ENCODE measurements at places on chromosomes 7 and 10.

- no peak for DNase-seq
Measured at GRCh38 chr10:96168546-96168945, 38.4 kb downstream of the ZNF518A start.

GRCh38 chr7:66152371-66153191 lies 37.9 kb downstream of the CRCP start:
- DNase-seq: peak; percentile 81

DNA sequence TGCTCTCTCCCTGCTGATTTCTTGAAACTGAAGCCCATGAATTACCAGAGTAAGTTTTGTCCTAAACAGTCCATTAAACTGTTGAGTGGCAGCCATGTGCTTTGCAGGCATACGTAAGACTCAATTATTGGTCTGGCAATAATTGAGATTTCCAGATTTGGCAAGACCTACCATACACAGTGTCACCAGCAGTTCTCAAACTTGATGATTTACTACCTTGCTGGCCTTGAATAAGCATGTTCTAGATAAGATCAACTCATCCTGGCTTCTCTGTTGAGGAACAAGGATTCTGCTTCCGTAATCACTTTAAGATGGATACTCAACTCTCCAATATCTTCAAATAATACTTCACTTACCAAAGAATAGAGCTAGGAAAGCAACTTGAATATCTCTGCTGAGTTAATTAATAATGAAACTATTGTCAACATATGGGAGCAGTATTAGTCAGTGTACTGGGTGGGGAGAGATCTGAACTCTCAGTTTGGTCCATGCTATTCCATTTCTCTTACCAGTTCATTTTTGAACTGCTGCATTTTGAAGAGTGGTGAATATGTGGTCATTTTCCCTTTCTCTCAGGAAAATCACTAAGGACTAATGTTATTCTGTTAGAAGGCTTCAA lies 181.4 kb downstream of the IPMK start:
- no peak for DNase-seq

GRCh38 chr7:50589364-50589763 lies 24.2 kb upstream of the DDC start:
- DNase-seq: no peak

DNA sequence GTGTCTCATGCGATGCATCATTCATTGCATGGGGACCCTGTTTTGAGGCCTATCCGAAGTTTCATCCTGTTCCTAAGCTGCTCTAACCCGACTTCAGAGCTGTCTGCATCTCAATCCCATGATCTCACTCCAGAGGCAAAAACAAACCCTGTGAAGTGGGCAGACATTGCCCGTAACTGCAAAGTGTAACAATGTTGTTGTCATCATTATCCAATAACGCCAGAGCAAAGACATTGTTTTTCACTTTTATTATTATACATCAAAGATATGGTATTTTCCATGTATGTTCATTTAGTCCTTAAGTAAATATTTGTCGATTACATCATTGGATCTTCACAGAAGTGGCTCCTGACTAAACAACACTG lies 246.7 kb downstream of the KLF6 start:
- DNase-seq: no peak

GRCh38 chr7:19520392-19520791 lies 188.4 kb downstream of the POLR1F start:
- DNase-seq: peak; percentile 19

- no peak for DNase-seq
Measured at GRCh38 chr7:15086131-15086611, 183.6 kb upstream of the DGKB start.

- DNase-seq: no peak
Measured at GRCh38 chr7:1557771-1558170, 1.8 kb upstream of the TMEM184A start.

DNA sequence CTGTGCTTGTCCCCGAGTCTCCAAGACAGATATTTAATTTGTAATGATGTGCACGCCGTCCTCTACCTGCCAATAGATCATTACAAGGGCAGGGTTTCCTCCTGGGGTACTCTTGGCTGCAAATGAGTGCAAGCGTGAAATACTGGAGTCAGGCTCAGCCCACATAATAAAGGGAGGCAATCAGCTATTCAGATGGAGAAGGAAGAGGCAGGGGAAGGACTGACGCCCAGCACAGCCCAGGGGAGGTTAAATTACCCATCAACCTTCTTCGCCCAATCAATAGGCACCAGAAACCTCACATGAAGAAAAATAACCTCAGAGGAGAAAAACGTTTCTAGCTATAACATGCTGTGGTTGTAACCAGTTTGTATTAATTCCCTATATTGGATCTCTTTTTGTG lies 544.9 kb upstream of the ADARB2 start:
- no peak for DNase-seq

DNA sequence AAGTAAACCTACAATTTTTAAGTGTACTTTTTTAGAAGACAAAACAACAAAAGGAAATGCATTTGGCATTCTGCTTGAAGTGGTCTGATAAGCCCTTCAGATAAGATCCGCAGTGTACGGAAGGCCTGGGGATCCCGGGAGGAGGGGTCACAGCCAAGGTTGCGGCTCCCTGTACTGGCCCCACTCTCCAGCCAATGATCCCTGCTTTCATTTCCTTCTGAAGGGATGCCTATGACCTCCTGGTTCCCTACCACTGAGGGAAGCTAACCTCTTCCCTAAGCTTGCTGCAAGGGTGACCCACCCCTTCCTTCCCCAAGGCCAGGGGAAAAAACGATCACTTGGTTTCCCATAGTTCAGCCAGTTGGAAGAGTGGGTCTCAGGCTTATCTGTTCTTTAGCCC lies 5.3 kb downstream of the DENND2A start:
- DNase-seq: peak; percentile 49

- DNase-seq: no peak
Measured at GRCh38 chr10:3046981-3047547, 20.3 kb upstream of the PFKP start.

- no peak for DNase-seq
Measured at GRCh38 chr7:151807846-151808245, 69.1 kb downstream of the PRKAG2 start.

DNA sequence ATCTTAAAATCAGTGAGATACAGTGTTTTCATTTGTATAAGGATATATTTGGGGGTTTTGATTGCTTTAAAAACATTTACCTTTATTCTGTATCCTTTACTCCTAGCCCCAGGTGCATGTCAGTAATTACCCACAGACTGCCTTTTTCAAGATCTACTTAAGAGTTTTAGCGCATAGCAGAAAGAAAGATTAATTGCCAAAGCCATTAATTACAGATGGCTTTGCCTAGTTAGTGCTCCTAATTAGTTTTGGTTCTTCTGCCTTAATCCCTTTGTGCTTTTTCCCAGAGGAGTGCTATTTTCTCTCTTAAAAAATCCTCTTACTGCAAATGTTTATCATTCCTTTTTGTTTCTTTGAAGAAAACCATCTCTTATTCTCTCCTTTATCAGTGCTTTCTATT lies 122.8 kb downstream of the MAPK8 start:
- DNase-seq: no peak

- peak; percentile 48 for DNase-seq
Measured at GRCh38 chr7:88344956-88345832, 38.5 kb upstream of the STEAP4 start.

- DNase-seq: no peak
Measured at GRCh38 chr10:96276831-96277230, 5.5 kb upstream of the BLNK start.

DNA sequence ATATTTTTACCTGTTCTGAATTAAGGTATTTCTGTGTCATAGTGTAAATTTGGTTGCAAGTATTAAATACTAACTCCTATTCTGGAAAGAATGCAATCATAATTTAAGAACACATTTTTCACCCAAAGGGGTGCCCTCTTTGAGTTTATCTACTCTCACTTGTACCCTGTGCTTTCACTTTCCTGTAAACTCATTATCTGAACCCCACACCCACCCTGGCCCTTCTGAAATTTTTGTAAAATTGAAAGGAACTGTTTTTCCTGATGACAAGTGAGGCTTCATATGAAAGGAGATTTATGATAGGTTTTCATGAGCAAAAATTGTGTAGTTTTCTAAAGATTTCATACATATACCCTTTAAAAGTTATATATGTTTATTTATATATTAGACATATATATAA lies 134.5 kb downstream of the WNT2 start:
- DNase-seq: no peak

DNA sequence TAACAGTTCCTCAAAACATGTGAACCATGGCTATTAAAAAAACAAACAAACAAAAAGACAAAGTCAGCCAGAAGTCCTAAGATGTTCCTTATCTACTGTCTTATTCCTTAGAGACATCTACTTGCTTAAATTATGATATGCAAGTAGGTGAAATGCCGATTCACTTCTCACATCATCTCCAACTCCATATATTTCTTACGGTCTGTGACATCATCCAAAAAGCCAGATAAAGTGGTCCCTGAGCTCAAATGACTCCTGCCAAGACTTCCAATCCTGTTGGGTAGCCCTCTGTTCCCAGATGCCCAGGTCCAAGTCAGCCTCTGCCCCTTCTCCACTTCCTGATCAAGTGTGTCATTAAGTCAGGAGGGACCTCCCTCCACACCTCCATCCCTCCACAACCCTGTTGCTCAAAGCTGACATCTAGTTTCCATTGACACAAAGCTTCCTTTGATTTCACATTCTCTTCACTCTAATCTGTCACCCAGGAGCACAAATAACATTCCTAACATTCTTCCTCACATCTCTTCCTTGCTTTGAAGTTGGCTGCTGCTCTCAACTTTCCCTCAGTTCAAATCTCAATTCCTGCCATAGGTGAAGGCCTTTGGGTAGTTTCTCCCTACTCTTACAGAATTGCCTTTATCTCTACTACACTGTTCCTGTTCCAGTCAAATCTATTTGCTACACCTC lies 56.1 kb upstream of the PDLIM1 start:
- DNase-seq: peak; percentile 50

- peak; percentile 60 for DNase-seq
Measured at GRCh38 chr10:91694170-91694794, 61.4 kb upstream of the PPP1R3C start.

DNA sequence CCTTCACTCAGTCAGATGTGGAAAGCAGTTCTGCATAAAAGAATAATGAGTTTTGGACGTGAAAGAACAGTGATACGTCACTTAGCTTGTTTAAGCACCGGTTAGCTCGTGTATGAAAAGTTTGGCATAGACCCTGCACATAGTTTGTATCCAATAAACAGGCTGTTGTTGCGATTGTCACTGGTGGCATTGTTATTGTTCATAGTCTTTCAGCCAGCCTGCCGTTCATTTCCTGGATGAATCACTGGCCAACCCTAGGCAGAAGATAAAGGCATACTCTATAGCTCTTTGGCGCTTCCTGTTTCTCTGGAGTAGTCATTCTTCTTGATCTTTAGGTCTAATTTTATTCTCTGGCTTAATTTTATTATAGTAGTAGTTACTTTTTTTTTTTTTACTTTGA lies 57.8 kb upstream of the ANKRD30A start:
- DNase-seq: no peak

GRCh38 chr7:131591687-131592319 lies 35.4 kb upstream of the PODXL start:
- DNase-seq: no peak

- no peak for DNase-seq
Measured at GRCh38 chr7:84841809-84842208, 345.0 kb downstream of the SEMA3D start.

DNA sequence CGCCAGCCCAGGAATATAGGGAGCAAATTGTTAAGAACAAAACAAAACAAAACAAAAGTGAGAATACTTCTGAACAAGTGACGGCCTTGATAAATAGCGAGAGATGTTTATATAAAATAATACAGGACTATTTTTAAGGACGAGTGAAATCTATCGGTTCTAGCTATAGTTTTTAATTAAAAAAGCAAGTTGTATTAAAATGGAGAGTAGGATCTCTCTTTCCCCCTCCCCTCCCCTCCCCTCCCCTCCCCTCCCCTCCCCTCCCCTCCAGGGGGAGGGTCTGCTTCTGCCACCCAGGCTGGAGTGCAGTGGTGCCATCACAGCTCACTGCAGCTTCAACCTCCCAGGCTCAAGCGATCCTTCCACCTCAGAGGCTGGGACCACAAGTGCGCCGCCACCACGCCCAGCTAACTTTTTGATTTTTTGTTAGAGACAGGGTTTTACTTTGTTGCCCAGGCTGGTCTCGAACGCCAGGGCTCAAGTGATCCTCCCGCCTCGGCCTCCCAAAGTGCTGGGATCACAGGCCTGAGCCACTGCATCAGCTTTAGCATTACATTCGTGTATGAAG lies 440 bp upstream of the TCAF1 start:
- no peak for DNase-seq

DNA sequence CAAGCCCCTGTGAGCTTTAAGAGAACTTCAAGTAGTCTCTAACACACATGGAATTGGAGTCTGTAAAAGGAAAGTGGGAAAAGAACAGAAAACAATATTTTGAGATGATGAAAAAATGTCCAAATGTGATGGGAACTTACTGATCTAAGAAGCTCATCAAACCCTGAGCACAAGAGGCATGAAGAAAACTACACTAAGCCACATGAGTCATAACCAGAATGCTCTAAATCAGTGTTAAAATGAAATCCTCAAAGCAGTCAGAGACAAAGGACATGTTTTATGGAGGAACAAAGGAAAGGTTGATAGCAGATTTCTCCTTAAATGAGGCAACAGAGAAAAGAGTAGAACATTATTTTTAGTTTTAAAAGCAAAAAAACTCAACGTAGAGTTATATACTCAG lies 37.2 kb downstream of the ZNF33A start:
- peak; percentile 21 for DNase-seq

GRCh38 chr7:156111-157007 lies 36.0 kb upstream of the FAM20C start:
- DNase-seq: no peak

DNA sequence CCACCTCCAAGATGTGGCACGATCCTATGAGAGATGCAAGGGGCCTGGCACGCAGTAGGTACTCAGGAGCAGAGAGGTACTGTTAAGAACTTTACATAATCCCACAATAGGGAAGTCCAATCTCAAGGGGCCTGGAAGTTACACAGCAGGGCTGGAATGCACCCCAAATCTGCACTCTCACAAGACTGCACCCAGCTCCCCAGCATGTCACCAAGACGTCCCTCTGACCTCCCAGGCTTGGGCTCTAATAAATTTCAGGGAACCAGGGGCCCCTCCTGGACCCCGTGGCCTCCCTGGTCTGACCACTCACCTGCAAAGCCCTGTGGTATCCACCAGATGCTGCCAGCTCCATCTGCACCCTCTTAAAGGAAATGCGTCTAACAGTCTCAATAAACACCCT lies 94.9 kb downstream of the OAT start:
- no peak for DNase-seq

GRCh38 chr7:113087071-113087998 lies 708 bp upstream of the GPR85 start:
- peak; percentile 78 for DNase-seq

- no peak for DNase-seq
Measured at GRCh38 chr7:113371416-113372043, 253.2 kb upstream of the SMIM30 start.

- DNase-seq: no peak
Measured at GRCh38 chr10:69575164-69575722, 2.0 kb upstream of the NEUROG3 start.
